ENCODE measurements at places on chromosomes 11 and 22.
A peak's percentile ranks its signal among the peaks of the same experiment; 100 is the strongest.

GRCh38 chr11:62108017-62108750 is 15.6 kb upstream of the INCENP start:
- peak; percentile 81 for DNase-seq

- DNase-seq: no peak
These were observed 6.8 kb upstream of the ACY3 start for GRCh38 chr11:67657300-67657699.

GRCh38 chr22:31346255-31346732 is at the start of gene PATZ1:
Gene PATZ1 (minus strand): TSS chr22:31346346. CDS start chr22:31345602, 744 bp downstream.
- peak; percentile 79 for DNase-seq

- DNase-seq: no peak
These were observed 63.0 kb downstream of the TNRC6B start for GRCh38 chr22:40240686-40241085.

DNA sequence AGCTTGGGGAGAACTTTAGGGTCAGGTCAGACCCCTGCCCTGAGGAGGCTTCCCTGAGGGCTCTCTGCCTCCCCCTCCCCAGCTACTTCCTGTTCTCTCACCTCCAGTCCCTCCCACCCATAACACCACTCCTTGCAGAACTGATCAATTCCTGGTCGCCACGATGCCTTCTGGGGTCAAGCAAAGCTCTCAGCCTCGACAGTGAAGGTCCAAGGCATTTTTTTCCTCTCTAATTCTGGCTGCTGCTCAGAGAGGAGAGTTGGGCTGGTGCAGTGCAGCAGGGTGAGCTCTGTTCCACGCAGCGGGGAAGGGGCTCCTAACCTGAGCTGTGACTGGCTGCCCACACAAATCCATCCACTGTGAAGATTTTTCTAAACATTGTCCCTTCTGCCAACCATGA is 628.4 kb downstream of the BRD1 start:
- no peak for DNase-seq

DNA sequence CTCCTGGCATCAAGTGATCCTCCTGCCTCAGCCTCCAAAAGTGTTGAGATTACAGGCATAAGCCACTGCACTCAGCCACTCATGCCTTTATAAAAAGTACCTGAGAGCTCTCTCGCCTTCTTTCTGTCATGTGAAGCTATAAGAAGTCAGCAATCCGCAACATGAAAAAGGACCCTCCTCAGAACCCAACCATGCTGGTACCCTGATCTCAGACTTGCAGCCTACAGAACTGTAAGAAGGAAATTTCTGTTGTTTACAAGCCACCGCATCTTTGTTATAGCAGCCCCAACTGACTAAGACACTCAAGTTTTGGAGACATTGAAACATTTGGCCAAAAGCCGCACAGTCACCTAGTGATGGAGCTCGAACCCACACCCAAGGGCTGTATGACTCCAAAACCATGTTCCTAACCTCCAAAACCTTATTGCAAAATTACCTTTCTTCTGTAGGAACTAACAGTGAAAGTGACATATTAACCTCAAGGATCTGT is 8.9 kb downstream of the PACSIN2 start:
- no peak for DNase-seq

GRCh38 chr11:120261931-120262330 is 22.0 kb downstream of the POU2F3 start:
- no peak for DNase-seq

- DNase-seq: no peak
These were observed 78.9 kb upstream of the THY1 start for GRCh38 chr11:119501777-119502405.

GRCh38 chr11:94224078-94224477 is 80.3 kb upstream of the IZUMO1R start:
- DNase-seq: no peak

DNA sequence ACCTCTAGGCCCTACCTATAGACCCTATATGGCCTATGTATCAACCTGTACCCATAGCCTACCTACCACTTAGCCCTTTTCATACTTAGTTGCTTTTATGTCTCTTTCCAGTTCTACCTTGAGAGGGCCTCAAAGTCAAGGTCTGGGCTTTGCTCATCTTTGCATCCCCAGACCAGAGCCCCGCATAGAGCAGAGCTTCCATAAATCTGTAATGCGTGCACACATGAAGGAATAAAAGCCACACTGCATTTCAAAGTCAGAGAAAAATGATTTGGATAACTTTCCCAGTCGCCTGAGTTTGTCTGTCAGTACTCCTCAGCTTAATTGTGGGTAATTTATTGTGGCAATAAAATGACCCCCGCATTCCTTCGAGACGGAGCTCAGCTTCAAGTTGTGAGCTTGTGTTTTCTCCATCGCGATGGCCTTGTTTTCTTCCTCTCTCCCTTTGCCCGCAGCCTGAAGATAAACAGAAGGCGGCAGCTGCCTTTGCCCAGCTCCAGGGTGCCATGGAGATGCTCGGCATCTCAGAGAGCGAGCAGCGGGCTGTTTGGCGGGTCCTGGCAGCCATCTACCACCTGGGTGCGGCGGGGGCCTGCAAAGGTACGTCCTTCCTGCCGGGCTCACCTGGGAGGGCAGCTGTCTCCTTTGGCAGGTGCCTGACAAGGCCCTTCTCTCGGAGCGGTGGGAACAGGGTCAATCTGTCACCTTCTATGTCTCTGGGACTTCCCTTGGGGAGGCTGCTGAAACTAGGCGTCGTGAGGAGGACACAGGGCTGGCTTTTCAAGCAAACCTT is 55.7 kb downstream of the MYO18B start:
- DNase-seq: no peak

GRCh38 chr22:34917239-34917638 is 148.7 kb upstream of the ISX start:
- no peak for DNase-seq

DNA sequence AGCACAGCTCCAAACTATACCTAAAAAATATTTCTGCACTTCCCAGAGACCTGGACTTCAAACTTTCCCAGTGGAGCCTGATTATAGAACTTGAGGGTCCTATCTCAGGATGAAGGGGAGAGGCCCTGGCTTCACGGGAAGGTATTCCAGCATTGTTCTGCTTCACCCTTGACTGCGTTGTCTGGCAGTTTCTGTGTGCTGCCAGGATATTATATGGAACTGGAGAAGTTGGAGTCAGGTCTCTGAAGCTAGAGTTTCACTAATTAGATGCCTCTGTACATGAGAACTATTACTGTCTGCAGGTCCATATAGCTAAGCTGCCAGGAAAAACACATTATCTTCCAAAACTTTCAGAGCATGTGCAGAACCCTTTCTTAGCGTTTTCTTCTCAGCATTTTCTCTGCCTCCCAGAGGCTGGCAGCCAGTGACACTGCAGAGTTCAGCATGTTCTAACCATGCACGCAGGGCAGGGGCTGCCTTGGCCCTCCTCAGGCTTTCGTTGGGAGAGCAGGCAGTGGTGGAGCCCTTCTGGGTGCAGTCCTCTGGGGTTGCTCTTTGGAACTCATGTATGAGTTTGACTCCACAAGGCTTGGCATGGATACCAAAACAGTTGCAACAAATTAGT is 99.3 kb downstream of the CWC15 start:
- DNase-seq: no peak

DNA sequence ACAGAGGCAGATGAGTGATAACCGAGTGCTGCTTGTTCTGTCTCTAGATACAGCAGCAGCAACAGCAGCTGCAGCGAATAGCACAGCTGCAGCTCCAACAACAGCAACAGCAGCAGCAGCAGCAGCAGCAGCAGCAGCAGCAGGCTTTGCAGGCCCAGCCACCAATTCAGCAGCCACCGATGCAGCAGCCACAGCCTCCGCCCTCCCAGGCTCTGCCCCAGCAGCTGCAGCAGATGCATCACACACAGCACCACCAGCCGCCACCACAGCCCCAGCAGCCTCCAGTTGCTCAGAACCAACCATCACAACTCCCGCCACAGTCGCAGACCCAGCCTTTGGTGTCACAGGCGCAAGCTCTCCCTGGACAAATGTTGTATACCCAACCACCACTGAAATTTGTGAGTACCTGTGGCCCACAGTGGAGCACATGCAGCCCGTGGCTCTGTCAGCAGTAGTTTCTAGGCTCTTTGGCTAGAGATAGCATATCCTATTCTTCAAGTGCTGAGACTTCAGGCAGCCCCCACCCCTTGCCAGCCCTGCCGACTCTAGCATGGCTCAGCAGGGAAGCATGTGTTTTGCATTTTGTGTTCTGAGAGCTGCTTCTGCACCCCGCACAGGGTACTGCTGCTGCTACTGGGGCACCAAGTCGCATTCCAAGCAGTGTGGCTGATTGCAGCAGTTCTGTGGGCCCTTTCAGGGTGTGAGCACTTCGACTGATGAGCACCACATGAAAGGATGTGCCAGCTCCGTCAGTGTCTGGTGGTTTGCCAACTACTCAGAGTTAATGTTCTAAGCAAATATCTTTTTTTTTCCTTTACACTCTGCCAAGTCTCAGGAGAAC is 59.2 kb downstream of the MED15 start:
- DNase-seq: no peak

- no peak for DNase-seq
These were observed 13.4 kb upstream of the MUC5B start for GRCh38 chr11:1209371-1210057.

DNA sequence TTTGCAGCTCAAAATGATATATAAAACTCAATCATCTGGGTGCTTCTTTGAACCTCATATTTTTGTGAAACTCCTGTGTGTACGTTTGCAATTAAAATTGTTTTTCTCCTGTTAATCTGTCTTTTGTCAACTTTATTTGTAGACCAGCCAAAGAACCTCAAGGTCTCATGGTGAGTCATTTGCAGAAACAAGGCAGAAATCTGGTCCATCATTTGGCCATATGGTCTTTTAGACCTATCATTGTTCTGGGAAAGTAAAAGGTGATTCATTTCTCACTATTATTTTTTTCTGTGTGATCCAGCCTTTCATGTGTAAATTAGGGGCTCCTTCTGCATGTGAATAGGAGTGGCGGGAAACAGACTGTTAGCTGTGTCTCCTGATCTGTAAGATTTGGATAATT is 399.1 kb upstream of the DDI1 start:
- no peak for DNase-seq

DNA sequence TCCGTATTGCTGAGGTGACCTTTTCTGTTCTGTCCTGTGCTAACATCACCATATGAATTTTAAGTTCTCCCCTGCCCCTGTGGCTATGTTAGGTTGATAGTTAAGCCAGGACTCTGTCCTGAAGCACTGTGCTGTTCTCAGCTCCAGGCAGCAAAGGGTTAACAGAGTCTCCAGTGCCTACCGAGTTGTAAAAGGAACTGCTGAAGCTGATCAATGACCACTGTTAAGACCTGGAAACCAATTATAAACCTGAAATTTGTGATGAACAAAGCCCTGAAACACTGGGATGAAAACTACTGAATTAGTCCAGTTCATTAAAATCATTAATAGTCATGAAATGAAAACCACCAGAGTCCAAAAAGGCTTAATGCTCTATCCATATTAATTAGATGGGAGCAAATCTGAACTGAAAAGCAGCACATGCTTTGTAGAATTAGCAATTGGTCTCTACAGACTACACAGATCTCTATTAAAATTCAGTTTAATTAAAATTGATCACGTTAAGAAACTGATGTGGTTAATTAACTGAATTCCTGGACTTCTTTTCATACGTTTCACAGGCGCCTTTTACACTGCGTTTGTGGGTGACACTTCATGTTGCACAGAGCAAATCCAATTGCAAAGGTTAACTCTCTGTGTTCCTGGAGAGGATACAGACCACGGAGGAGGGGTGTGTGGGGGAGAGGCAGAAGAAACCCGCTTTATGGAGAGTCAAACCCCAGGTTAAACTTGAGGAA is 188.5 kb upstream of the MPPED2 start:
- DNase-seq: no peak

- DNase-seq: no peak
These were observed 35.9 kb downstream of the LRRC10B start for GRCh38 chr11:61544466-61544865.

DNA sequence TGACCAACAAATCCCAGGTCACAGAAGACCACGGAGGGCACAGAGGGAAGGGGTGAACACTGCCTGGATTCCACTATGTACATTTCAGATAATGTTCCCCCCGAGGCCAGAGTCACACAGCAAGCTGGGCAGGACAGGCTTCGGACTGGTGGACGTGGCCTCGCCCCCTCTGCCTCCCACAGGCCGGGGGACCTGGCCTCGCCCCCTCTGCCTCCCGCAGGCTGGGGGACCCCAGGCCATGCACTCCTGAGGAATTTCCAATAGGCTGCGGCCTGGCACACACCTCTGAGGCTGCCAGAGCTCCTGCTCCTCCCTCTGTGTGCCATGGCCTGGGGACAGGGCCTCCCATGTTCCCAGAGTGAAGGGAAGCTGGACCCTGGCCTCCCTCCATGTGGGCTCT is 1352.8 kb downstream of the BRD1 start:
- no peak for DNase-seq

DNA sequence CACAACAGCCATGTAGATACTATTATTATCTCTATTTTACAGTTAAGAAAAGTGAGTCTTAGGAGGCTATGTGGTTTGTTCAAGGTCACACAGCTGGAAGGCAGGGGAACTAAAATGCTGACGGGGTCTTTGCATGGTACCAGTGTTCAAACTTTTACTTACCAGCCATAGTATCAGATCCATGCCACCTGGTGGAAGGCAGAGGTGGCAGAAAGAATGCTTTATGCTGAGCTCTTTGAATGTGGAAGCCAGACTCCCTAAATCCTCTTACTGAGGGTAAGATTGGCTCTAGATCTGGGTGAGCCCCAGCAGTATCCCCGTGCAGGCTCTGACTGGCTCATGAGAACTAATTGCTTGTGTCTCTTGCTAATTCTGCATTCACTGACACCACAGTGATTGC is 54.3 kb upstream of the NAV2 start:
- no peak for DNase-seq

- DNase-seq: peak; percentile 59
These were observed 616 bp downstream of the BTBD10 start for GRCh38 chr11:13462311-13462900.

- DNase-seq: no peak
These were observed 976.9 kb downstream of the BRD1 start for GRCh38 chr22:48850658-48851287.

DNA sequence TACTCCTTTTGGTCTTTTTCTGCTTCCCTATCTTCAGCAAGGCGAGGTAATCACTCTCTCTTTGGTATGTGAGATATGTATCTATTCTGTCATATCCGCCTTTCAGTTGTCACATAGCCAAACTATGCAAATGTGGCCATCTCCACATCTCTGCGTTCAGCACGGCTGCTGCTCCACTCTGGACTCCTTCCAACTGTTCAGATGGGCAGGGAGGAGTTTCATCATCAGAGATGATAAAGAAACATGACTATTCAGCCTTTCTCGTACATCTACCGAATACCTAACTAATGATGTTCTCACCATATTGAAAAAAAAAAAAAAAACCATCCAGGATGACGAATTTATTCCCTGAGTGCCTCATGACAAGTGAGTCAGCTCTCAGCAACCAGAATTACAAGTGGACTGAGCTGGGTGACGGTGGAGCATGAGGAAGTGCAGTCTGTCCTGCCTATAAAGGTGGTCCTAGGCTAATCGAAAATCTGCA is 899.6 kb downstream of the OPCML start:
- DNase-seq: no peak
